ELF-1 (cell line): ENCODE measurements at places on chromosomes 6 and 20.

- no peak for DNase-seq
Measured at GRCh38 chr6:97501853-97502252, 218.8 kb upstream of the MMS22L start.

- DNase-seq = no peak
Measured at GRCh38 chr20:31857861-31858759, 12.2 kb downstream of the DUSP15 start.

DNA sequence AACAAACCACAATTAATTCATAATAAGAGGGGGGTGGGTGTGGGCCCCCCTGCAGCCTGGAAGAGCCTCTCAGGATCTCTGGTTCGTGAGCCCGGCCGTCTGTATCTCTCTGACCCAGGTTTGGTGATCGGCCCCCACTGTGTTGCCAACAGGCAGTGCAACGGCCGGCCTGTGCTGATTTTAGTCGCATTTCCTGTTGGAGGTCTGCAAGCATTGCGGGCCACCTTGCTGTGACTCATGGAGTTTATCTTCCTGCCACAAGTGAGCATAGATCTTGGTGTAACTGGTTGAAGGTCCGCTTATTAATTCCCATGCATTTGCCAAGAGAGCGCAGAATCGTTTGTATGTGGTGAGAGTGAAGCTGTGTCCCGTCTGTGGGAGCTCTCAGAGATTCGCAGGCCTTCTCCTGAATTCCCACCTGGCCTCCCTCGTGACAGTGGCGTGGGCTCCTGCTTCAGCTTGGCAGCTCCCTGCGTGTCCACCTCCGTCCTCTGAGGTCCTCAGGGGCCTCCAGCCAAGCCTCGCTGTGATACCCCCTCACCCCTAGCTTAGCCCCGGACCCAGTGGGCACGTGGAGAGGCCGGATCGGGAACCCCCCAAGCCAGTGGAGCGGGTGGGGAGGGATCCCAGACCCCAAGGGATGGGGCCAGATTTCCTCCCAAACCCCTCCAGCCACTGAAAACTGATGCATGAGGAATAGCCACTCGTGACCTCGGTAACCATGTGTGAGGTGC is 269.8 kb downstream of the CDH4 start:
- no peak for DNase-seq

GRCh38 chr6:40373267-40373666 is 213.9 kb downstream of the LRFN2 start:
- DNase-seq = no peak

- peak; percentile 75 for DNase-seq
Measured at GRCh38 chr6:43772681-43773049, 2.7 kb downstream of the VEGFA start.

DNA sequence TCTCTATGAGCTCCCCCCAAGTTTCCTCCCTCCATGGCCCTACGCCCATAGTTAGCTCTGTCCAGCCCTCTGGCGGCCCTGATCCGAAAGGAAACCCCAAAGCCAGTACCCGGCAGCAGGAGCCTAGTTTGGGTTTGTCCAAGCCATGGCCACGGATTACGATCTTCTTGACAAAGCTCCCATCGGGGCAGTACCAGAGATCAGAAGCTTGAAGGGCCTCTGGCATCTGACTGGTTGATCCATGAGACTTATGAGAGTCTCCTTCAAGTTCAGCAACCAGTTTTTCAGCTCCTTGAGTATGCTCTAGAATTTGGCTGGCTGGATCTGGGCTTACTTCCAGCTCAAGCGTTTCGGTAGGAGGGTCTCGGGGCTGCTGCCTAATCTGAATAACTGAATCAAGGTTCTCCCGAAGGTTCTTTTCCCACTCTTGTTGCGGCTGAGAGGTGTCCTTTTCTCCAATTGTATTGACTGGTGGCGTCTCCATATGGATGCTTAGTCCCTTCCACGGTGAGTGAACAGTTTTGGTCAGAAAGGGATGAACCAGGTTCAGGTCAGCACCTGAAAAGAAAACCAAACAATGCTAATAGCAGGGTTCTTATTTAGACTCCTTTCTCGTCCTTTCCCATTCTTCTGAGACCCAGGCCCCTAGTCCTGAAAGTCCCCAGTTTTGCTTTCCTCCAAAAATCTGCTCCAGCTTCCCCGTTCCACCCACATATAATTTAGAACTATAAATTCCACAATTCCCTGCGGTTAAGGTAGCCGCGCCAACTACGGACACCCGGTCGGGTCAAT is 595 bp downstream of the FKBPL start:
- DNase-seq = no peak

GRCh38 chr20:54231036-54231435 is 23.1 kb downstream of the PFDN4 start:
- DNase-seq = no peak

- DNase-seq = no peak
Measured at GRCh38 chr20:62437496-62437895, 10.2 kb upstream of the RBBP8NL start.

- no peak for DNase-seq
Measured at GRCh38 chr6:30142665-30143064, 6.7 kb downstream of the TRIM40 start.

DNA sequence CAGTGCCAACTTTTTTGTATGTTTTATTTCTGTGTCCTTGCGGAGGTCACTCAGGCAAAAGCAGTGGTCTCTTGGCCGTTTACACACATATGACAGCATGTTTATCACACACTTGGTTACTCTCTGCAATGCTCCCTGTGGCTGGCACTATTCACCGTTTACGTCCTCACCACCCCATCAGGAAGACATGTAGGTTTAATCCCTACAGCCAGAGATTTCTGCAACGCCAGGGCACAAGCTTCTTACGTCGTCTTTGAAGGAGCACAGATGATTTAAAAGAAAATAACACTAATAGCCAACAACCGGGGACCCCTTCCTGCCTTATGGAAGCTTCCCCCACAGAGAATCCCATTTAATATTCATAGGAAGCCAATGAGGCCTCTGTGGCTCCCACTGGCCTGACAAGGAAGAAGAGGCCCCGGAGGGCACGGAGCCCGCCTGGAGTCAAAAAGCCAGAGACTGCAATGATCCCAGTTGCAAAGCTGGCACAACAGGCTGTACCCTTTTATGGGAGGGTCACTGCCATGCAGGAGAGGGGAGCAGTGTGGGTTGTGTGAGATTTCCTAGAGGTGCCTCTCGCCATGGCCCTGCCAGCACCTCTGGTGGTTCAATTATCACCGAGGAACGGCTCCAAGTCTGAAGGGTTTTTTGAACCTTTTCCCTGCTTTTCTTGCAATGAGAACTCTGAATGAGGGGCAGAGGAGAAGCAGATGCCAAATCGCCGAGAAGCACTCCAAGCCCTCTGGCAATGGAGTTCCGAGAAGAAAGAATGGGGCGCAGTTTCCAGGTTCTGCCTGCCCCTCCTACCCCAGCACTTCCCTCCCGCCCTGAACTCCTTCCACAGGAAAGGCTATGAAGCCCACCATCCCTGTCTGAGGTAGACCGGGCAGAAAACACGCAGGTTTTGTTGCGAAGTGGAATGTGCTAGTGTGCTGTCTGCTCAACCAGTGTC is 96.2 kb downstream of the THBS2 start:
- no peak for DNase-seq

DNA sequence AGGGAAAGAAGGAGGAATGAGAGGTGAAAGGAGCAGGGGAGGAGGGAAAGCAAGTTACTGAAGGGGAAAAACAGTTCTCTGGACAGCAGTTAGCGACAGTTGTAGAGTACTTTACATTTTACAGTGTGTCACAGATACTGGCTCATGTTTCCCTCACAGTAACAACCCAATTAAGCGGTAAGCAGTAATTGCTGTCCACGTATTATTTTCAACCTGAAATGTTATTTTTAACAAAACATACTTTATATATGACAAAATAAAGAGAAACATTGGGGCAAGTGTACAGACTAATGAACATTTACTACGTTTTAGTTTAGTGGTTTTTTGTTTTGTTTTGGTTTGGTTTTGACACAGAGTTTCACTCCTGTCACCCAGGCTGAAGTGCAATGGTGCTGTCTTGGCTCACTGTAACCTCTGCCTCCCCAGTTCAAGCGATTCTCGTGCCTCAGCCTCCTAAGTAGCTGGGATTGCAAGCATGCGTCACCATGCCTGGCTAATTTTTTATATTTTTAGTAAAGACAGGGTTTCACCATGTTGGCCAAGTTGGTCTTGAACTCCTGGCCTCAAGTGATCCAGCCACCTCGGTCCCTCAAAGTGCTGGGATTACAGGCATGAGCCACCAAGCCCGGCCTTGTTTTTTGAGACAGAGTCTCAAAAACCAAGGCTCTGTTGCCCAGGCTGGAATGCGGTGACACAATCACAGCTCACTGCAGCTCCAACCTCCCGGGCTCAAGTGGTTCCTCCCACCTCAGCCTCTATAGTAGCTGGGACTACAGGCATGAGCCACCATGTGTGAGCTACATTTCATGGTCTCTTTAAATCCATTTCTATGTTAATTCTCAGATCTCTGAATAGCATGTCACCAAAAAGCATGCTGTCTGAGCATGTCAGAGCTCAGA is 22.6 kb upstream of the BTN3A2 start:
- DNase-seq = peak; percentile 59

DNA sequence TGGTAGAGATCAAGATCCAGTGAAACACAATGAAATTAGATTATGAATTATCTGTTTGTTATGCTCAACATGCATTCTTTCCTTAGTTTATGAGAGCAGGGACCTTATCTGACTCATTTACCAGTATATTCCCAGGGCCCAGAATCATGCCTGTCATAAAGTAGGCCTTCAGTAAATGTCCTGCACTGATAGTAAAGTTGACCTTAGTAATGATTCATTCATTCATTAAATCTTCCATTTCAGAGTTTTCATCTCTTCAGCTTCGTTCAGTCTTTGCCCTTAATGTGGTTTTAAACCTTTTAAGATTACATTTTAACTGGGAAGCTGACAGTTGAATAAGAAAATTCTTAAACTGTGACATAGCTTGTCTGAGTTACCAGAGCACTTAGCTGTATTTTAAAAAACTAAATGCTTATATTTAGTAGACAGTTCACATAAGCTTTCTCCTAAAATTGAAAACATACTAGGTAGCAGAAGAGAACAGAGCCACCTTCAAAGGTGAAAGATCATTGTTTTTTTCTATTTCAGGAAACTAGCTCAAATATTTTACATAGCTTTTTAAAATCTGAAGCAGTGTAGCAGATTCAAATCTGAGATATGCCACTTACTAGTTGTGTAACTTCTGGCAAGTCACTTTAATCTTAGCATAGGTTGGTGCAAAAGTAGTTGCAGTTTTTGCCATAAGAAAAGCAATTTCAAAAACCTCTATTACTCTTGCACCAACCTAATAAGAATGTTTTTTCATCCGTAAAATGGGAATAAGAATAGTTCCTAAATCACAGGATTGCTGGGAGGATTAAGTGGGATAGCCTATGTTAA is 41.4 kb downstream of the MCM8 start:
- no peak for DNase-seq

- peak; percentile 94 for DNase-seq
Measured at GRCh38 chr6:170497841-170498301, 55.2 kb downstream of the PSMB1 start.

GRCh38 chr6:158761746-158762145 is 57.4 kb downstream of the EZR start:
- no peak for DNase-seq

- DNase-seq = no peak
Measured at GRCh38 chr20:34299556-34300255, 3.4 kb downstream of the AHCY start.

- DNase-seq = no peak
Measured at GRCh38 chr6:158225767-158226166, 57.6 kb downstream of the GTF2H5 start.

- no peak for DNase-seq
Measured at GRCh38 chr6:5061152-5061551, 24.0 kb upstream of the PPP1R3G start.

- no peak for DNase-seq
Measured at GRCh38 chr6:31094389-31094881, 17.9 kb downstream of the C6orf15 start.

DNA sequence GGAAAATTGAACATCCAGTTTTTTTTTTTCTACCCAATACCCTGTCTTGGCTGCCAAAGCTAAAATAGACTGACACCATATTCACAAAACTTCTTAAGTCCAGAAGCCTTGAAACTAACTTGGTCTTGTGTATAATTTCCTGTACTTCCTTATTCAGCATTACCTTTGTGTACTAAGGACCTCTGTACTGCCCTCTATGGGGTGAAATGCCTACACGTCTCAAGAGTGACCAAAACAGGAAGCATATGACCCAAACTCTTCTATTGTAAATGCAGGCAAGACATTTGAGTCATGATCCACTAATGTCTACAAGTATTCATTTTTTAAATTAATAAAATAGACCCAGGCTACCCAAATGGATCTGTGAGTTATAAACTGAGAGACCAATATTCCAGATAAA is 50.4 kb downstream of the HMGCLL1 start:
- DNase-seq = no peak

GRCh38 chr20:53905019-53905819 is 165.2 kb downstream of the BCAS1 start:
- DNase-seq = no peak

- no peak for DNase-seq
Measured at GRCh38 chr6:36904114-36904513, 18.4 kb downstream of the C6orf89 start.

DNA sequence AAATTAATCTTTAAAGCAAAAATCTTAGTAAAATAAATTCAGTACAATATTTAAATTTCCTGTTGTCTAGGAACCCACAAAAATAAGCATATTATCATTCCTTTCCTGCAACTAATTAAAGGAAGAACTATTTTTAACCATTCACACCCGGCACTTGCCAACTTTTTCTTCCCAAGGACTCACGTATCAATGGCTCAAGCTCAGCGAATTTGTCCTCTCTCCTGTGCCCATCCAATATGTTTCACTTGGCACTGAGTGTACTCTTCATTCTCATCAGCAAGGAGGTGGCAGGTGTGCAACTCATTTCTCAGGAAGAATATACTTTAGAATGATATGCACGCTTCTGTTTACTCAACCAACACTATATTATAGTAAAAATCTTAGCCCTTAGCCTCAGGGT is 419.4 kb downstream of the C6orf118 start:
- no peak for DNase-seq

DNA sequence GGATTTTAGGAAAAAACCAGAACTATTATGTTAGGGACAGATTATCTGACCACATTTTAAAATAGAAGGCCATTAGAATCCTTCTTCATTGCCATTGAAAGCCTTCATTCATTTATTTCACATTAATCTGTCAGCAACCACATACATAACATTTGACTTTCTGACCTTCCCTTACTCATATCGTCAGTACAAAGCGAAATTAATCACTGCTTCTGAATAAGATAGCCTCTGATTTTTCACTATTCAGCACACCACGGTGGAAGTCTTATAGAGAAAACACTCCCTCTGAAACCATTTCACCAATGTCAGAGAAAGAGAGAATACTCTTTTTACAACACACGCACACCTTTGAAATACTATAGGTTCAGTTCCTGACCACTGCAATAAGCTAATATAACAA is 442.5 kb upstream of the ID4 start:
- no peak for DNase-seq

GRCh38 chr6:123806561-123806960 is 2.9 kb downstream of the NKAIN2 start:
- DNase-seq = no peak

GRCh38 chr6:16635810-16636602 is 125.3 kb downstream of the ATXN1 start:
- DNase-seq = peak; percentile 88

GRCh38 chr6:152598901-152599537 is 38.1 kb downstream of the SYNE1 start:
- DNase-seq = peak; percentile 31

GRCh38 chr20:36017048-36017951 is 48.9 kb downstream of the CNBD2 start:
- DNase-seq = no peak
